ENCODE measurements at places on chromosomes 7 and 10.

- peak; percentile 17 for DNase-seq
Measured at GRCh38 chr7:6489612-6490011, 41.9 kb upstream of the DAGLB start.

- peak; percentile 4 for DNase-seq
Measured at GRCh38 chr7:97145068-97145467, 27.6 kb downstream of the SDHAF3 start.

DNA sequence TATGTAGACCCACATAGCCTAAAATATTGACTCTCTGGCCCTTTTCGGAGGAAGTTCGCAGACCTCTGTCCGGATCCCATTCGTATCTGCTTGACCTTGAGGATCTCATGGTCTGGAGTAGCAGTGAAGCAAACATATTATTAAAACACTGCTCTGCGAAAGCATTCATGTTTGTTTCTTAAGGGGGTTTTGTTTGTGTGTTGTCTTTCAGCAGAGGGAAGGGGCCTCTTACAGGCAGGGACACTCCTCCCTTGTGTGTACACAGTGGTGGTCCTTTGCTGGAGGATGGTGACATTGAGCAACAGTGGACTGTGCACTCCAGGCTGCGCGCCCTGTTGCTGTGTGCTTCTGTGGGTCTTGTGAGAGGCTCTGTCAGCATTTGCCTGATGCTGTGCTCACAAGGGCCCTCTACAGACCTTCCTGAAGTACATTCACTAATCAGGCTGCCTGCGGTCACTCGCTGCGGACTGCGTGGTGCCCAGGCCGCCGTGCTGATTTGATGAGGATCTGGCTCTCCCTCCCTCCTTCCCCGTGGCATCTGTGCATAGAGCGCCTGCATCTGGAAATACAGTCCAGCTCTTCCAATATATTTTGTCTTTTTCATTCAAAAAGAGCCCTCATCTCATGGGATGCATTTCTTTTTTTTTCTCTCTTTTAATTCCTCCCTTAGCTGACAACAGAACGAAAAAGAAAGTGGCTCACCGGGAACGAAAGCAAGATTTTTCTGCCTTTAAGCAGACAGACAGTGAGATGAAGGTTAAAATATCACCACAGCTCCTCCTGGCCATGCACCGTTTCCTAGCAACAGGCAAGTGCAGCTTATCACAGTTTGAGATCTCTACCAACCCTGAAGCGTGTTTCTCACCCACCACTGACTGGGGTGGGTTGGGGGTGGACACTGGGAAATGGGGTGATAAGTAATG, 135.8 kb downstream of the CNNM2 start:
- peak; percentile 61 for DNase-seq

GRCh38 chr7:28745351-28745750, 212.8 kb downstream of the TRIL start:
- no peak for DNase-seq

GRCh38 chr10:72340510-72341261, 14.0 kb downstream of the DNAJB12 start:
- DNase-seq = no peak

DNA sequence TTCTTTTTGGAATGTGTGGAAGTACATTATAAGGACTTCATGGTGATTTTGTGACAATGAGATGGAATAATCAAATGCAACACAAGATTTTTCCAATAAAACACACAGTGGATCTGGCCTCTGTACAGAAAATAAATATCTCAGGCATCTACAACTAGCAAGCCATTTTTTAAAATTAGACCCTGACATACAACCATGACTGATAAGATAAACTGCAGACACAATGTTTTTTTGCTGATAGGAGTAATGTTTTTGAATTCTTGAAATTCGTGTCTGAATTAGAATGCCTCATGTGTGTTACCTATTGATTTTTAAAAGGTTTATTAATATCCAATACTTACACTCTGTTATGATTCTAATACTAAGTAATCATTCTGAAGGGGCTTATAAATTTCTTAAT, 328.1 kb downstream of the HGF start:
- no peak for DNase-seq

DNA sequence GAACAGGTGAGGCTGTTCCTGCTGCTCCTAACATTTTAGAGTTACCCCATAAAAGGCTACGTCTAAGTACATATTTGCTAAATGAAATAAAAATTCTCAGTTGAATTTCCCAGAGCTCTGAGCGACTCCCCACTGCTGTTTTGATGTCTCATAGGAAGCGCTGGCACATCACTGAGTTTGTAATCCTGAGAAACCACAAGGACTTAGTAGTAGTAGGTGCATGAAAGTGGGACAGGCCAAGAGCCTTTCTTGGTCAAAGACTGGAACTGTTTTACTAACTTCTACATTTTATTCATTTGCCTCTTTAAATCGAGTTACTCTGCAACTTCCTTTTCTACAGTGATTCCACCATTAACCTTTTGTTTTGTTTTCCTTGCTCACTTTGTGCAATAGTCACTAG, 85.9 kb downstream of the XPNPEP1 start:
- no peak for DNase-seq

DNA sequence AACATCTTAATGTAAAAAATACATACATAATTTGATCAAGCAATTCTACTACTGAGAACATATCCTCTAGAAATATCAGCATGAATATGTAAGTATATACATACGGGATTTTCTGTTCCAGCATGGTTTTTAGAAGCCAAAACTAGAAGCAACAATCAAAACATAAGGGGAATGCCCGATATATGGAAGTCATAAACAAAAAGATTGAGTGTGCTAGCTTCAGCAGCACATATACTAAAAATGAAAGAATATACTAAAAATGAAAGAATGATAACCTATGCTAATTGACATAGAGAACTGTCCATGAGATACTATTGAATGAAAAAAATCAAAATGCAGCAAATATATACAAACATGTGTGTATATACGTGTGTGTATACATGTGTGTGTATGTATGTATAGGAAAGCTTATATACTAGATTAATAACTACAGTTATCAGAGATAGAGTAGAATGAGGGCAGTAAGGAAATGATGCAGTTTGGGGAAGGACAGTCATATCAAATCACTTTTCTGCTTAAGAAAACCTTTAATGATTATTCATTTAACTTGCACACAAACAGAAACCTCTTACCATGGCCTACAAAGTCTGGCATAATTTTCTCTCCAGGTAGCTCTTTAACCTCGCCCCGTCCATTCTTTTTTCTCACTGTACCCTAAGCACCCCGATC, 72.9 kb downstream of the NPY start:
- DNase-seq = no peak

DNA sequence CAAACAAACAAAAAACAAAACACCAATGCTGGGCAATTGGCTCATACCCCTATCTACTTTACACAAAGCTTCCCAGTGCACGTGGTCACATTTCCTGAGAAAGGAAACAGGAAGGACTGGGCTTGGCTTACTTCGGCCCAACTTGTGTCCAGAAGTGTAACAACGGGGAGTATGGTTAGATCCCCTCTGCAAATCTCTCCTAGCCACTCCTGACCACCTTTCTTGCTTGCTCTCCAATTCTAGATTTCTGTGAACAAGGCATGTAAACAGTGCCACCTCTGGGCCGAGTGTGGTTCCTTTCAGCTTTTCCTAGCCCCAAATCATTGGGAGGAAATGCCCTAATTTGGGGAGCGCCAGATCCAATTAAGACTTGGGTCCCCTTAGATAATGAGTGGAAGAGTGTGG, 21.0 kb upstream of the FRAT2 start:
- no peak for DNase-seq

DNA sequence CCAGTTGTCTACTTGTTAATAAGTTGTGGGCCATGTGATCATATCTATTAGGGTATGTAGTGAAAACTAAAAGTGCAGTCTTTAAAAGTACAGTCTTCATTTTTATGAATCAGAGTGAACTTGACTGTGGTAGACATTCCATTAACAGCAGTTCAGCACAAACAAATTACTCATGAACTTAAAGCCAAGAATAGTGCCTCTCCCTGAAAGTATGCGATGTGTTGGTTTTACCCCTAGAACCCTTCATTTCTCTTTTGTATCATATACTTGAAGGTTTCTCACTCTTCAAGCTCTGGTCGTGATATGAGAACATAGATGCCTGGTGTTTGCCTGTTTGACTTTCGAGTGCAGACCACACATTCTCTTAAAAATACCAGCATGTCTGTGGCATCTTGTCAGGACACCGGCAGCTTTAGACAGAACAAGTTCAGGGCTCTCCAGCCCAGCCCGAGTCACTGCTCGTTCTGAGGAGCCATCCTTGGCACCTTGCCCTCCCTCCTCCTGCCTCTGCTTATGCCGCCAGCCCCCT, 159.3 kb downstream of the LCOR start:
- DNase-seq = no peak

DNA sequence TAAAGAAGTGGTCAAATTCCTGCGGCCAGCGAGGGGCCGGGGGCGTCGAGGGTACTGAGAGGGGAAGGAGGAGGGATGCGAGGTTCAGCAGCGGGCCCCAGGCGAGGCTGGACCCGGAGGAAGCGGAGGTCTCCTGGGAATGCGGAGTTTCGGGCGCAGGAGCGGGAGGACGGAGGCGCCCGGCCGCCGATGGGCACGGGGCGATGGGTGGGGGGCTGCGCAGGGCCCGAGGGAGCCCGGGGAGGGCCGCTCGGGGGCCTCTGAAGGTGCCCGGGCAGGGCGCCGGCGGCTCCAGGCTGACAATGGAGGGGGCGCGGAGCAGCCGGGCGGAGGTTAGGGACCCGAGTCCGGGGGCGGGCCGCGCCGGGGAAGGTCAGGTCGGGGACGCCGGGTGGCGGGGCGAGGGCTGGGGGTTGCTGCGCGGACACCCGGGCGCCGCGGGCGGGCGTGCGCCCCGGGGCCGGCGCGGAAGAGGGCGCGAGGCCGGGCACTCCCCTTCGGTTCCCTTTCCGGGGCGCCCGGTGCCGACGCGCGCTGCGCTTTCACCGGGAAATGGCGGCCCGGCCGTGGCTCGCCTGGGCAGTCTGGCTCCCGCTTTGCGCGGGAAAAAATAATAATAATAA, 683 bp downstream of the MACROH2A2 start:
- DNase-seq = no peak

DNA sequence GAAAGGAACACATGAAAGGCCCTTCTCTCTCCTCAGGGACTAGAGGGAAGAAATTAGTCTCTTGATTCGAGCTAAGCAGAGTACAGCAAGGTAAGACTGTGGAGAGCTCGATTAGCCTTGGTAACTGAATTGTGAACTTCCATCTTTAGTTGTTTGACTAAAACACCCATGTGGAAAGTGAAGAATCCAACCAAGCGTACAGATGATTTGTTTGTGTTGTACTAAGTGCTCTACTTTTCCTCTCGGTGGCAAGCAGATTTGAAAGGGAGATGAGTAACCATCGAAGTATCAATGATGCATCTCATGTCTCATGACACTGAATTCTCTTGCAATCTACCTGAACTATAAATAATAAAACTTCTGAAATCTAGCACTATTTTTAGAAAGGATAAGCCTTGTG, 80.7 kb downstream of the FZD1 start:
- no peak for DNase-seq

DNA sequence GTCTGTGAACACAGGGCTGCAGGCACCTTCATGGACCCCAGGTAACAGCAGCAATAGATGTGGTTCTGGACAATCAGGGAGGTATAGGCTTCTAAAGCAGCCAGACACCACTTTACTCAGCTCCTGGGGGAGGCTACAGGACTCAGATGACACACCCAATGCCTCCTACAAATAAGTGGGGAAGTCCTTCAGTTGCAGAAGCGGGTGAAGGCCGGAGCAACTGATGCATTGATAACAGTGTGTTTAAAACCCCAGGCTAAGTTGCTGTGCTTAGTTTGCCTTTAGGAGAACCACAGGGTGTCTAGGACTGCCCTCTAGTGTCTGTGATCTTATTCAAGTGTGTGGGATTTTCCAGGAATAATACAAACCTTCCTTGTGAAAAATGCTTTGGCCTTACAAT, 5.9 kb upstream of the ITGA8 start:
- no peak for DNase-seq

- peak; percentile 72 for DNase-seq
Measured at GRCh38 chr10:119784340-119785067, 58.7 kb downstream of the INPP5F start.

GRCh38 chr7:99133766-99134564, 9.9 kb downstream of the SMURF1 start:
- no peak for DNase-seq

DNA sequence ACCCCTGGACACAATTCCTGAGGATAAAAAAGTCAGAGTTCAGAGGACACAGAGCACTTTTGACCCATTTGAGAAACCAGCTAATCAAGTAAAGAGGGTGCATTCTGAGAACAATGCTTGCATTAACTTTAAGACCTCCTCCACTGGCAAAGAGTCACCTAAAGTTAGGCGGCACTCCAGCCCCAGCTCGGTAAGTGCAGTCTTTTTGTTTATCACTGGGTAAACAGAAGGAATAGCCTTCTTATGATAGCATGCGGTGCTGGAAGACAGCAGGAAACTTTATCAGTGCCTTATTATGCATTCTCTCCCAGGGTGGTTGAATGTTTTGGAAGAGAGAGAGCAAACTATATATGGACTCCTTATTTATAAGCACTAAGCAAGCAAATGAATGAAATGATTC, 130.5 kb downstream of the CDK14 start:
- no peak for DNase-seq

DNA sequence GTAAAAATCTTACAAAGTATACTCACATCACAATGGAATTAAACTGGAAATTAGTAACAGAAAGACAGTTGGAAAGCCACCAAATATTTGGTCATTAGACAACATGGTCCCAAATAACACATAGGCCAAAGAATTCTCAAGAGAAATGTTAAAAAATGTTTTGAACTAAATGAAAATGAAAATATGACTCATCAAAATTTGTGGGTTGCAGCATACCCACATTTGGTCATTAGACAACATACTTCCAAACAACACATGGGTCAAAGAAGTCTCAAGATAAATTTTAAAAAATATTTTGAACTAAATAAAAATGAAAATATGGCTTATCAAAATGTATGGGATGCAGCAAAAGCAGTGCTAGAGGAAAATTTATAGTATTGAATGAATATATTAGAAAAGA, 130.6 kb downstream of the MARCHF5 start:
- no peak for DNase-seq

DNA sequence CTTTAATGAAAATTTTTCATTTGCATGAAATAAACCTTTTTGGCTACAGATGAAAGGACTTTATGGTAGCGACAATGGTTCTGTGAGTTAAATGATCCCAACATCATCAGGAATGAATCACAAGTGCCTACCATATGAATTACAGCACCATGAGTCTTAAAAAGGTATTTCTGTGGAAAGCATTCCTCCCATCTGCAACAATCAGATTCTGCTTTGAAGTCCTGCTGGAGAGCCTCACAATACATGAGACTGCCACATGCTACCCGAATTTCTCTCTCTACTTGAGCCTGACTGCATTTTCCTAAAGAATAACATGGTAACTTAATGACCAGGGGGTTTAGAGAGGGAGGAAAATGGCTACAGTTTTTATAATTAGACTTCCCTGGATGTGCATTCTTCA, 190.3 kb downstream of the TWIST1 start:
- no peak for DNase-seq

DNA sequence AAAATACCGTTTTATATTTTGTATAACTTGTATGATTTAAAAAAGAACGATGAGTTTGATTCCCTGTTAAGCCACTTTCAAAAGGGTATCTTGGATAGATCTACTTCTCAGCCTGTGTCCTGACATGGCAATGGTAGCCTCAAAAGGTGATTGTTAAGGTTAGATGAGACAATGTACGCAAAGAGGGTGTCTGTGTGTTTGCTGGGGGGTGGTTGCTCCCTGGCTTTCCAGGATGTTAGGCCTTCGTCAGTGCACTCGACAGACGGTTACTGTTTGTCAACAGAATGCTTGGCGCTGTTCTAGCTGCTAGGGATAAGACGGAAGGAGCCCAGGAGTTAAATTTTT, 90.3 kb downstream of the NEURL1 start:
- DNase-seq = no peak

Measured in SHP77 treated with DMSO at 0.1 percent for 48 hours (cell line).